ENCODE measurements at places on chromosomes 2 and 18.

- DNase-seq, result no peak
These were observed 462.7 kb upstream of the CDH20 start for GRCh38 chr18:60870261-60871153.

GRCh38 chr18:54147439-54147838, 77.0 kb downstream of the MBD2 start:
- no peak for DNase-seq

- DNase-seq, result peak; percentile 61
These were observed at the start of gene CHST9 for GRCh38 chr18:27185025-27185763. Gene CHST9, minus strand, starts transcription at chr18:27185308. Its CDS starts 42,499 bp downstream, at chr18:27142809.

GRCh38 chr18:70284976-70285620, 3.7 kb upstream of the SOCS6 start:
- no peak for DNase-seq

- DNase-seq, result no peak
These were observed 328.2 kb downstream of the SETBP1 start for GRCh38 chr18:45008694-45009413.

DNA sequence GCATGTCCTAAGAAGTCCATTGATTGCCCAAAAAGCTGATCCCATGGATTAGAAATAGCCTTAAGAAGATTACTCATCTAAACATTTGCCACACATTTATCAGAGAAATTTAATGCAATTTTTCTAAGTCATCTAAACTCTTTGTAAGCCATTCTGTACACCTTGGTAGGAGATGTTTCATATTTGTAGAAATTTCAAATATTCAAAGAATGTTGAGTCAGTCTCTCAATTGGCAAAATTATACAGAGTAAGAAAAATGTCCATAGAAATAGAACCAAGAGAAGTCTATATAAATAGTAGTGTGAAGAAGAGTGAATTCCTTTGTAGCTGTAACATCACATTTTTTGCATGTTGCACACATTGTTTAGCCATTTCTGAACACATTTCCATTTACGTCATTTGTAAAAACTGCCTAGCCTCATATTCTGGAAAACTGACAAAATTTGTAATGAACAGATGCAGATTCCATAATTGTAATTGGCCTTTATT, 128.6 kb downstream of the MSTN start:
- DNase-seq, result no peak

GRCh38 chr2:127233710-127234109, 13.6 kb upstream of the CYP27C1 start:
- DNase-seq, result no peak

DNA sequence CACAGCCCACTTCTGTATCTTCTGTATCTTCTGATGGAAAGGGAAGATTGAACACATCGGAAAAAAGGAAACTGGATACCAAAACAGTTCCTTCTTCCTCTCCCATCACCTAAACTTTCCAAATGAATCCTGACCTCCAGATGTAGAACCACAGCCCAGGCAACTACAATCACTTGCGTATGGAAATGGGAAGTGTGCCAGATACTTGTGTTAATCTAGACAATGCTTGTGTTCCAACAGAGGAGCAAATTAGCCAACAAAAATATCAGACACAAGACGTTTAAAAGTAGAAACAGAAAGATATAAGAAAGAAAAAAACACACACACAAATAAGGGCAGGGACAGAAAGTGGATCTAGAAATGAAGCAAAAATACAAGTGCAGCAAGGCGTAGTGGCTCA, 31.4 kb upstream of the DUSP2 start:
- DNase-seq, result no peak

GRCh38 chr2:46434851-46435273, 44.5 kb upstream of the TMEM247 start:
- no peak for DNase-seq

DNA sequence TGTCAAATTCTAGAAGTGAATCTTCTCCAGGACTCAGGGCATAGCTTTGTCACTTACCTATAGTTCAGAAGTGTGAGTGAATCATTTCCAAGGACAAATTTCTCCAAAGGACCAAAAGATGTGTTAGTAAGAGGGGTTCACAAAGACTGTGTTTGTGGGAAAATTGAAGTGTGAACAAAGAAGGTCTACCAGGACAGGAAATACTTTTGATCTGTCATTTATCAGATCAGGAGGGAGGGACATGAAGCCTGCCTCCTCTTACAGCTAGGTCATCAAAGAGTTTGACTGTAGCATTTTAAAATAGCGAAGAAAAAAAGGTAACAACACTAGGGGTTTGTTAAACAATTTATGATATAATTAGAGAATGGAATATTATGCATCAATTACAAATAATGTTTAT, 2.0 kb upstream of the CD28 start:
- no peak for DNase-seq

- DNase-seq, result no peak
These were observed 3.9 kb upstream of the GPR75 start for GRCh38 chr2:53863538-53864227.

- no peak for DNase-seq
These were observed 388.5 kb upstream of the FANCL start for GRCh38 chr2:58629545-58630119.

GRCh38 chr18:32446780-32447179, 23.9 kb downstream of the GAREM1 start:
- DNase-seq, result no peak

- DNase-seq, result no peak
These were observed 82.3 kb downstream of the ANTXR1 start for GRCh38 chr2:69095305-69095704.

DNA sequence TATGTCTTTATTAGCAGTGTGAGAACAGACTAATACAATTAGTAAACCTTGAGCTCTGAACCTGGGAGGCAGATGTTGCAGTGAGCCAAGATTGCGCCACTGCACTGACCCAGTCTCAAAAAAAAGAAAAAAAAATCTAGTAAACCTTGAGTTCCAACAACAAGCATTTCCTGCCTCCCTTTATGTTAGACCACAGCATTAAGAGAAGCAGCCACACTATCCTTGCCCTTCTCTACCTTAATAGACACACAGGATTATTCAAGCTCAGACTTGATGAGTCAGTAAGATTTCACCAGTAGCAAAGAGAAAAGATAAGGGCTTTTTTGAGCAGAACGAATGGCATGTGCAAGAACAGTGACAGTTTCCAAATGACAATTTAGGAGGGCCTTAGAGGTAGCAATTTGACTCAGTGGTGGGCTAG, 18.0 kb upstream of the GLS start:
- no peak for DNase-seq

GRCh38 chr2:52572469-52572894, 1195.1 kb upstream of the CHAC2 start:
- DNase-seq, result no peak

- no peak for DNase-seq
These were observed 456.5 kb downstream of the FBXO15 start for GRCh38 chr18:73691118-73691517.

GRCh38 chr2:225559072-225559415, 159.5 kb downstream of the NYAP2 start:
- DNase-seq, result no peak

DNA sequence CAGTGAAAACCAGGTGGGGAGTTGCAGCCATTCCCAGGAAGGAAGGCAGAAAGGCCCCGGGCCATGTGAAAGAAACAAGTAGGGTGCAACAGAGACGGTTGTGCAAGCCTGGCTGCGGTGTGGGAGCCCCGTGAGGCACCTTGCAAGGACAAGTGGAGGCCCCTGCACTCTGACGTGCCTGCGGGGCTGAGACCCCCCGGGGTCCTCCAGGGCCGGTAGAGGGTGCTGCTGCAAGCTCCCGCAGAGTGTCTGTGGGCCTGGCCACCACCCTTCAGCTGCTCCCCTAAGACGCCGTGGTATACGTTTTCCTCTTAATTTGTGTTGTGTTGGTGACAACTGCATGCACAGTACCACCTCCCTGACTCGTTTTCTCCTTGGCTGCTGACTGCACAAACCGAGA, 27.4 kb upstream of the MC5R start:
- DNase-seq, result no peak

GRCh38 chr2:11133238-11133935, 21.9 kb upstream of the SLC66A3 start:
- DNase-seq, result peak; percentile 7

- DNase-seq, result no peak
These were observed 34.8 kb downstream of the RRM2 start for GRCh38 chr2:10157293-10157692.

DNA sequence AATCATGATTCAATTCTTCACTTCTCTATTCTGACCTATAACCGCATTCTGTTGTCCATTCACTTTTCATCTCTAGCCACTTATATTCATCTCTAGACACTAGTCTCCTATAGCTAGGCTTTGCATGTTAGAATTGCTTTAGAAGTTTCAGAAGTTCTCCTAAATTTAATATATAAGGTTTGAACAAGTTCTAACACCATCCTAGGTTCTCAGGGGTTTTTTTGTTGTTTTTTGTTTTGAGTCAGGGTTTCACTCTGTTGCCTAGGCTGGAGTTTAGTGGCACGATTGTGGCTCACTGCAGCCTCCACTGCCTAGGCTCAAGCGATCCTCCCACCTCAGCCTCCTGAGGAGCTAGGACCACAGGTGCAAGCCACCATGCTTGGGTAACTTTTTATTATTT, 19.9 kb downstream of the WDSUB1 start:
- DNase-seq, result no peak

DNA sequence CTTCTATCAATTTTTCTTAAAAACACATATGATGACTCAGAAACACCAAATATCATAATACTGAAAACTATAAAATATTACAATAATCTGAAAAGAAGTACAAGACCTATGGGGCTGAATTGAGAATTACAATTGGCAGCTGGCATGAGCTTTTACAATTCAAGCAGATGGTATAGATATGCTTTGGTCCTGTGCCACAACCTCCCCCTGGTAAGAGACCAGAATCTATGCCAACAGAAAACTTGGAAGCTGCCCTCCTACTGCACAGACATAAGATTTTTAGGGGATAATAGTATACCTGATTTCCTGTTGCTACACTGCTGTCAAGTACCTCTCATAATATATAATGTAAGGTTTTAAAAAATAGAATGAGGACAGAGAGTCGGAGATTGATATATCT, 46.8 kb upstream of the CDH7 start:
- no peak for DNase-seq

DNA sequence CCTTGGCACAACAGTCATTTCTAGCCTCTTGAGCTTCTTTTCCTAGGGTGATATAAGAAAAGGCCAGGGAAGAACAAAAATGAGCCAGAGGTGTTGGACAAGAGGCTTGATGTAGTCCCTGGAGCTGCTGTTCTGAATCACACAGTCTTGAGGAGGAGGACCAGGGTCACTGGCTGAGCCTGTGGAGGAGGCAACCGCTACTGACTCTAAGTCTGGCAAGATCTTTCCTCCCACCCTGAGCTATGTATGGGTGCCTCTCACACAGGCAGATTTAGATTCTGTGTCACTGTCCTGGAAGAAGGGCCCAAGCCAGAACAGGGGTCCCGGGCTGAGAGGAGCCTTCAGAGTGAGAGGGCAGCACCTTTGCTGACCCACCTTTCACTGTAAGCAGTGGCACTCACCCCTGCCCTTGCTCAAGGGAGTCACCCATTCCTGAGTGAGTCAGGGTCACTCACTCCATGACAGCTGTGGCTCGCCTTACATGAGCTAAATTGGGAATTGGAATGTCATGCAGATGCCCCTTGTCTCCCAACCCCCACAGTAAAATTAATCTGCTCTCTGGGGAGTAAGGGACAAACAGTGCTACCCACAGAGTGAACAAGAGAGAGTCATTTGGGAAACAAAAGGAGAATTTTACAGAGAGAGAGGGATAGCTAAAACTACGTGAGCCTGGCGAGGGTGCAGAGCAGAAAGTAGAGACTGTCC, at the start of gene TRIM54:
Gene TRIM54, plus strand, starts transcription at position 575 of the 705 bp plus-strand sequence. CDS start 303 bp downstream, outside the sequence.
- no peak for DNase-seq

- DNase-seq, result peak; percentile 62
These were observed 49.8 kb downstream of the CAB39 start for GRCh38 chr2:230762317-230762896.

DNA sequence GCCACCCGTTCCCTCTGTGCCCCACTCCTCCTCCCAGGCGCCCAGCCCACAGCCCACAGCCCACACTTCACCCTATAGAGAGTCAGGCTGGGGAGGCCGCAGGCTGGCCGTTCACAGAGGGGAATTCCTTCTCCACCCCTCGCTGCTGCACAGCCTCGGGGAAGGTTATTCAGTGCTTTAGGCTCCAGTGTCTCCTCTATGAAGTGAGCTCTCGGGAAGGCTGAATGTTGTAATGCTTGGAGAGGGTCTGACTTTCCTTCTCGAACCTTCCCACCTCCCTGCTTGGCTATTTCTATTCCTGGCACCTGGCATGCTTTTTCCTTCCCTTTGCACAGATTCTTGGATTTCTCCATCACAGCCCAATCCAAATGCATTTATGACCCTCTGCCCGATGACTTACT, 62.5 kb upstream of the SMAD7 start:
- DNase-seq, result no peak

DNA sequence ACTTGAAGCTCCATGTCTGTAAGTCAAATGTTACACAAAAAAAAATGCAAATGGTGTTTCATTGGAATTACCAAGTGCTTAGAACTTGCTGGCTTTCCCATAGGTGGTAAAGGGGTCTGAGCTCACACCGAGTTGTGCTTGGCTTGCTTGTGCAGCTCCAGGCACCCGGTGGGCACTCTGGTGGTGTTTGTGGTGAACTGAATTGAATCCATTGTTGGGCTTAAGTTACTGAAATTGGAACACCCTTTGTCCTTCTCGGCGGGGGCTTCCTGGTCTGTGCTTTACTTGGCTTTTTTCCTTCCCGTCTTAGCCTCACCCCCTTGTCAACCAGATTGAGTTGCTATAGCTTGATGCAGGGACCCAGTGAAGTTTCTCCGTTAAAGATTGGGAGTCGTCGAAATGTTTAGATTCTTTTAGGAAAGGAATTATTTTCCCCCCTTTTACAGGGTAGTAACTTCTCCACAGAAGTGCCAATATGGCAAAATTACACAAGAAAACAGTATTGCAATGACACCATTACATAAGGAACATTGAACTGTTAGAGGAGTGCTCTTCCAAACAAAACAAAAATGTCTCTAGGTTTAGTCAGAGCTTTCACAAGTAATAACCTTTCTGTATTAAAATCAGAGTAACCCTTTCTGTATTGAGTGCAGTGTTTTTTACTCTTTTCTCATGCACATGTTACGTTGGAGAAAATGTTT, 97.9 kb upstream of the IL1R2 start:
- DNase-seq, result no peak

GRCh38 chr2:213015387-213016165, 135.8 kb downstream of the IKZF2 start:
- DNase-seq, result no peak

GRCh38 chr2:134677856-134678756, 40.7 kb downstream of the TMEM163 start:
- no peak for DNase-seq

DNA sequence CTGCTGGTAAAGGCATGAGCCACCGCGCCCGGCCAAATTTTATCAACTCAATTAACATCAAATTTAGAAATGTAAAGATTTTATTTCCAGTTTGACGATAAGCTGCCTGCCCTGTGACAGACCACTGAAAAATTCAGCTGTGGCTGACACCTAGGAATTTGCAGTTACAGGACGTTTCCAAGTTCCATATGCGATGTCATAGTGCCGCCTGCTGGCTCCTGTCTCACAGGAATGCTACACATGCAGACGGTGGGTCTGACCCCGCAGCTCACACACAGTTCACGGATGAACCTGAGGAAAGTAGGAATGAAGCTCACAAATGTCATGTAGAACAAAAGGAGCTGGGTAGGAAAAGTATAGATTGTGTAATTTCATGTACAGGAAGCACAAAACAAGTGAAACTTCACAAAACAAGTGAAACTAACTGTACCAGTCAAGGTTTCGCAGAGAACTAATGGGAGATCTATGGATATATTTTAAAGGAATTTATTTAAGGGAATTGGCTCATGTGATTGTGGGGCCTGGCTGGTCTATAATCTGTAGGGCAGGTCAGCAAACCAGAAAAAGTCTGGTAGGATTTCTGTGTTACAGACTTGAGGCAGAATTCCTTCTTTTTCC, 13.2 kb upstream of the SEH1L start:
- peak; percentile 72 for DNase-seq

- DNase-seq, result no peak
These were observed 698.3 kb upstream of the FANCL start for GRCh38 chr2:58939388-58939787.

Data from HEK293T (cell line).